ENCODE measurements at places on chromosomes 3 and 15.

DNA sequence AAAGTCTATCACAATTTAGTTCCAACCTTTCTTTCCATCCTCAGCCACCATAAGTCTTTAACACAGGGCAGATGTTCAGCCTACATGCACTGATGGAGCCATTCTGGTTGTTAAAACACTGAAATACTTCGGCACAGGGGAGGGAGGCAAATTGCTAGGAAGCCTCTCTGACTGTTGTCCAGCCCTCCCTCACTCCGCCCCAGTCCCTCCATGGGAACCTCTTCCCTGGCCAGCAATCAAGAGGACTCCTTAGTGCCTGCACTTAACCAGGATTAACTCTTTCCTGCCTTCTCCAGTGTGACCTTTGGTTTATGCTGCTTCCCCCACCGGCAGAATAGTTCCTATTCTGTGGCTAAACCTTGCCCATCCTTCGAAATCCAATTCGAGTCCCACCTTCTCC is 47.0 kb upstream of the USP3 start:
- no peaks in the 10 kb centered on the region for H3K27me3 ChIP-seq
- no peaks in the 10 kb centered on the region for H3K36me3 ChIP-seq
- no peak for DNase-seq
- no peak overlapping the region for H3K27ac ChIP-seq

- no peaks in the 10 kb centered on the region for H3K27me3 ChIP-seq
- H3K4me1 ChIP-seq = no peaks in the 10 kb centered on the region
- H3K4me3 ChIP-seq = no peak overlapping the region
- no peaks in the 10 kb centered on the region for H3K36me3 ChIP-seq
These were observed 192.2 kb upstream of the THRB start for GRCh38 chr3:24686808-24687207.

DNA sequence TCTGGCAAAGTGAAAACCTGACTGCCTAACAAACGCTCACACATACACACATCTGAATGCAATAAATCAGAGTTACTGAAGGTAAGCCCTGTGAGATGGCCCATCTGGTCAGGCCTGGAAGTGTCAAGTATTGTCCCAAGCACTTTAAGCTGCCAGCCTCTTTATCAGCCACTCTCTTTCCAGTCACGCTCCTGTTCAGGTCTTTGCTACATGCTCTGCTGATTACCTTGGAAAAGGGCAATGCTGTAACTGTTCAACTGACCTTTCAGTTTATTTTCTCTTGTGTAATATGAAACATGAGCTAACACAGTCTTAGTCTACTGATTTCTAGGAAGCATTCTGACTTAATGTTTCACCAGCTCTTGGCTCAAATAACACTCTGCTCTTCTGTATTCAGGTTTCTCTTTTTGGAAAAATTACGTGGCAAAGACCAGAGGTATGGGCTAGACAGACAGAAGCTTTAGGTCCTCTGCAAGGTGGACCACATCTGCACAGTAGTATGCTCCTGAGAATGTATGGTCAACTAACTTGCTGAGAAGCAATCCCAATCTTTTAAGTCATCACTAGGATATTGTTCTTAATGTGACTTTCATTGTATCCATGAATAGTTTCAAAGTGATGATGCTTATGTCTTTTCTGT is 44.5 kb downstream of the GBE1 start:
- H3K27me3 ChIP-seq = no peaks in the 10 kb centered on the region
- H3K27ac ChIP-seq = no peak overlapping the region
- no peaks in the 10 kb centered on the region for H3K4me1 ChIP-seq
- DNase-seq = no peak
- no peak overlapping the region for H3K4me3 ChIP-seq

DNA sequence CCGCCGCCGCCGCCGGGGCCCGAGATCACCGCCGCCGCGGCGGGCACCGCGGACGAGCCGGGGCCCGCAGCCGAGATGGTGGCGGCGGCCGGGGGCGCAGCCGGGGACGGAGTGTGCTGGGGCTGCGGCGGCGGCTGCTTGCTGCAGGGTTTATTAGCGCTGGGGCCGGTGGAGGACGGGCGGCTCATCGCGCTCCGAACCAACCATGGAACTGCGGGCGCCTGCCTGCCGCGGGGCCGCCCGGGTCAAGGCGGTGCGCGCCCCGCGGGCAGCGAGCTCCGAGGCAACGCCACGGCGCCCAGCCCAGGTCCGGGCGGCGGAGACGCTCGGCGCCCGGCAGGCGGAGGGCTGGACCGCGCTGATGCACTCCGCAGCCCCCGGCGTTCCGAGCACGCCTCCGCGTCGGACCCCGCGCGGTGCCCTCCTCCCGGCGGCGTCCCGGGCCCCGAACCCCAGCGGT is 277 bp downstream of the SIAH2 start:
- DNase-seq = no peak
- H3K4me3 ChIP-seq = peak overlapping the region; percentile 84
- H3K4me1 ChIP-seq = peaks cover 41% of the 10 kb centered on the region

- H3K27ac ChIP-seq = no peak overlapping the region
- DNase-seq = no peak
- H3K27me3 ChIP-seq = no peaks in the 10 kb centered on the region
- H3K4me3 ChIP-seq = no peak overlapping the region
- H3K4me1 ChIP-seq = no peaks in the 10 kb centered on the region
These were observed 78.5 kb upstream of the BCL6 start for GRCh38 chr3:187823746-187824145.

- no peak overlapping the region for H3K27ac ChIP-seq
- H3K4me3 ChIP-seq = no peak overlapping the region
- DNase-seq = peak; percentile 65
- no peaks in the 10 kb centered on the region for H3K36me3 ChIP-seq
- peaks cover 11% of the 10 kb centered on the region for H3K4me1 ChIP-seq
- H3K27me3 ChIP-seq = no peaks in the 10 kb centered on the region
These were observed 9.7 kb downstream of the PLA2G4D start for GRCh38 chr15:42084465-42085235.

DNA sequence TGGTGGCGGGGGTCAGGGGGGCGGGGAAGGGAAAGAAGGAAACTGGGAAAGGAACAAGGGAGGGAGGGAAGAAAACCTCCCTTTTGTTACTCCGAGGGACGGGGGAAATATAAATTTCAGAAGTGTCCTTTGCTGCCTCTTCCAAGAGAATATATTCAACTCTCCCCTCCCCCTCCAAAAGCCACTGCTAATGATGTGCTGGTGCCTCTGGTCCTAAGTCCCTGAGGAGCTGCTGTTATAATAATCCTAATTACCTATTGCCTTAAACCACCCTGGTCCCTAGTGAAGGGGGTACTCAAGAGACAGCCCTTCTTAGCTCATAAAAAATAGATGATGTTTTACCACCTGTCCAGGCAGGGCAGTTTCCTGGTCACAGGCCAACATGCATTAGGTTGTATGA is 118.3 kb upstream of the TRIM42 start:
- H3K27me3 ChIP-seq = no peaks in the 10 kb centered on the region
- DNase-seq = no peak

GRCh38 chr3:107661447-107662123 is 138.8 kb downstream of the BBX start:
- H3K36me3 ChIP-seq = no peaks in the 10 kb centered on the region
- peak overlapping the region; percentile 15 for H3K27ac ChIP-seq
- no peaks in the 10 kb centered on the region for H3K27me3 ChIP-seq
- DNase-seq = no peak

DNA sequence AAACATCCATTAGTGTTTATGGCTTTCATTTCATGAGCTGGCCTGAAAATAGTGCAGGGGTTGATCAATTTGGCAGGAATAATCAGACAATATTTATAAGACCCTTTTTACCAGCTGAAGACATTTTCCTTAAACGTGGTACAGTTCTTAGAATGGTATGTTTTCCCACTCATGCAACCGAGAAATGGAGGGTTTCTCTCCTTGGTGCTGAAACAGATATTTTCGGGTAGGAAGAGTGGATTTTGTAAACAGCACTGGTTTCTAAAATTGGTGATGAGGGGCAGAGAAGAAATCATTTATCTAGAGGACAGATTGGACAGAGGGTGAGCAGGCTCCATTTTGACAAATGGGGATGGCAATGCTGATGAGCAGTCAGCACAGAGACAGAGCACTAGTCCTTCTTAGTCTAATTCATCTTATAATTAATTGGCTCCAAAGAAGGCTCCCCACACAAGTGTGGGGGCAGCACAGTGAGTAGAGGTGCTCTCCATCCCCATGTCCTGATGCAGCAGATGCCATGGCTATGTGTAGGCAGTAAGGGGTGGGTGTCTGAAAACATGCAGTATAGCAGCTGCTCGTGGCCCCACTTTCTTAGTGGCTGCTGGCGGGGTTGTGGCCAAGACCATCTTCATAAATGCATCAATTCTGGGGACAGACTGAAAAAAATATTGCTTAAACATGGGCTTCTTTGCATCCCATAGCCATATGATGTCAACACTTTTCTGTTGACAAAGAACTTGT is 18.1 kb upstream of the SLC7A14 start:
- H3K36me3 ChIP-seq = no peaks in the 10 kb centered on the region
- no peak for DNase-seq
- no peaks in the 10 kb centered on the region for H3K27me3 ChIP-seq
- H3K4me1 ChIP-seq = no peaks in the 10 kb centered on the region

- no peaks in the 10 kb centered on the region for H3K27me3 ChIP-seq
- no peaks in the 10 kb centered on the region for H3K36me3 ChIP-seq
- no peaks in the 10 kb centered on the region for H3K4me1 ChIP-seq
- no peak overlapping the region for H3K27ac ChIP-seq
- DNase-seq = no peak
These were observed 62.9 kb downstream of the SH3GL3 start for GRCh38 chr15:83510001-83510400.

DNA sequence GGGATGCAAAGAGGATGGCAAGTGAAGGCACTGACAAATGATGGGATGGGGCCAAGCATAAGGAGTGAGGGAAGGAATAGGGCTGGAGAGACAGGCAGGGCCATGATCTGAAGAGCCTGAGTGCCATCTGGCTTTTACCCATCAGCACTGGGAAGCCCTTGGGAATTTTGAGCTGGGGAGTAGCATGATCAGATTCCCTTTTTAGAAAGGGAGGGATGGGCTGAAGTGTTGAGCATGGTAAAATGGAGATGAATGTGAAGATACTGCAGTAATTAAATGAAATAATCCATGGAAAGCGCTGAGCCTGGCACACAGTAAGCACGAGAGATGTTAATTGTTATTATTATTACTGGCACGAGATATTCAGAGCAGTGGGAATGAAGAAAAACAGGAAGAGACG is 9.9 kb downstream of the RBP1 start:
- H3K36me3 ChIP-seq = no peaks in the 10 kb centered on the region
- DNase-seq = no peak
- no peak overlapping the region for H3K4me3 ChIP-seq
- H3K27me3 ChIP-seq = no peaks in the 10 kb centered on the region
- H3K4me1 ChIP-seq = no peaks in the 10 kb centered on the region

GRCh38 chr3:15794842-15795650 is 2.7 kb downstream of the ANKRD28 start:
- peak overlapping the region; percentile 71 for H3K4me3 ChIP-seq
- DNase-seq = peak; percentile 33
- H3K36me3 ChIP-seq = no peaks in the 10 kb centered on the region
- H3K27ac ChIP-seq = no peak overlapping the region

DNA sequence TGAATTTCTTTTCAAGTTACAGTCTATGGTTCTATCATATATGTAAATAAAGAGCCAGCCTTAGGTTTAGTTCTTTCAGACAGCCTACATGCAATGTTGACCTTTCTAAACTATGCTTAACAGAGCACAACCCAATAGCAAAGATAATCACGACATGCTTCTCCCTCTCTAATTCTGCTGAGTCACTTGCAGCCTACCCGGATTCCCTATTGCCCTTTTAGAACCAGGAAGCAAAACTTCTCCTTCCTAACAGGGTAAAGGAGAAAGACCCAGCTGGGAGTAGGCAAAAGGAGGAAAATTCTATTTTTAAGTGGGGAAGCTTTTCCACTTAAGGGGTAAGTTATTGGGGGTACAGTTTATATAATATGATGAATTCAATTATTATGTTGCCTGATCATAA is 79.3 kb downstream of the SLC7A14 start:
- H3K36me3 ChIP-seq = no peaks in the 10 kb centered on the region
- no peak for DNase-seq
- no peaks in the 10 kb centered on the region for H3K27me3 ChIP-seq
- no peaks in the 10 kb centered on the region for H3K4me1 ChIP-seq
- no peak overlapping the region for H3K4me3 ChIP-seq

DNA sequence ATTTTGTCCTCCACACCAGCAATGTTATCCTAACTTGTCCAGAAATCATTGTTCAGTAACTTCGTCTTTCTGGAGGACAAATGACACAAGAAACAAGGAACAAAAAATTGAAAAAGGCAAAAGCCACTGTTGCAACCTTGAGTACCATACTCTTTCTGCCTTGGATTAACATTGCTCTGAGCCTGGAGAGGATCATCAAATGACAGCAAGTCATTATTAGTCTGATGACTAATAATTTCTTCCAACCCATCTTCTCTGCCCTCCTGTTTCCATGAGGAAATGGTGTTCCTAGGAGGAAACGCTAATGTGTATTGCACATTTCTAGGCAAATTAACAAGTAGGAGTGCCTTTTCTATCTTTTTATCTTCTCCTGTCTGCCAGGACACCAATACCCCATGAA is 153.9 kb downstream of the PCCB start:
- no peaks in the 10 kb centered on the region for H3K36me3 ChIP-seq
- H3K27ac ChIP-seq = no peak overlapping the region
- H3K4me1 ChIP-seq = no peaks in the 10 kb centered on the region

- H3K4me1 ChIP-seq = no peaks in the 10 kb centered on the region
- no peaks in the 10 kb centered on the region for H3K27me3 ChIP-seq
- DNase-seq = no peak
- no peak overlapping the region for H3K4me3 ChIP-seq
These were observed 609.7 kb upstream of the GOLIM4 start for GRCh38 chr3:168705412-168705811.

DNA sequence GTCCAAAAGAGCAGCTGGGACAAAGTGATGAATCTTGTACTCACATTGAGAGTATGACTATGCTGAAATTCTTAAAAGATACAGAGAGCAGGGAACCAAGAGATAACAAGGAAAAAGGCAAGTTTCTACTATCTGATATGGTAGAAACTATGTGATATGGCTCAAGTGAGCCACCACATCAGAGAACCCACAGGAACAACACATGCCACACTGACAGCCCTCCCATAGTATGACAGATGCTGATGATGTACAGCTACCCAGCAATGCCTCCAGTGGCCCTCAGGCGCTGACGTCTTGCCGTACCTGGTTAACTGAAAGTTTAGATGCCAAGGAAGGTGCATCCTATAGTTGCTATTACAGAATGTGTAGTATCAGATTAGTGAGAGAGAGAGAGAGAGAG is 42.4 kb downstream of the CHAC1 start:
- peaks cover 86% of the 10 kb centered on the region for H3K36me3 ChIP-seq
- DNase-seq = no peak
- H3K27ac ChIP-seq = no peak overlapping the region
- H3K4me1 ChIP-seq = no peaks in the 10 kb centered on the region
- H3K4me3 ChIP-seq = no peak overlapping the region

GRCh38 chr3:129039271-129040038 is 21.1 kb upstream of the GP9 start:
- peaks cover 15% of the 10 kb centered on the region for H3K27me3 ChIP-seq
- H3K4me1 ChIP-seq = no peaks in the 10 kb centered on the region
- H3K27ac ChIP-seq = no peak overlapping the region
- no peak overlapping the region for H3K4me3 ChIP-seq
- no peak for DNase-seq

- no peak overlapping the region for H3K4me3 ChIP-seq
- H3K36me3 ChIP-seq = no peaks in the 10 kb centered on the region
- H3K27me3 ChIP-seq = no peaks in the 10 kb centered on the region
- no peak for DNase-seq
These were observed 59.1 kb upstream of the RASGRP1 start for GRCh38 chr15:38623744-38624143.

- no peak overlapping the region for H3K4me3 ChIP-seq
- peaks cover 8% of the 10 kb centered on the region for H3K27me3 ChIP-seq
- no peak for DNase-seq
- H3K4me1 ChIP-seq = no peaks in the 10 kb centered on the region
- no peaks in the 10 kb centered on the region for H3K36me3 ChIP-seq
These were observed 1.0 kb upstream of the TBC1D21 start for GRCh38 chr15:73872346-73872745.

All from CD14-positive monocyte (primary cell).